Sigmoid colon (tissue), 7 donors: ENCODE measurements at places on chromosomes 1 and 21. TPM values are rescaled to one million over a fixed set of nuclear protein-coding genes. Genes with fewer than 3 reads are reported as not detected.

S100B gene
- total RNA-seq: 126 TPM

DNA sequence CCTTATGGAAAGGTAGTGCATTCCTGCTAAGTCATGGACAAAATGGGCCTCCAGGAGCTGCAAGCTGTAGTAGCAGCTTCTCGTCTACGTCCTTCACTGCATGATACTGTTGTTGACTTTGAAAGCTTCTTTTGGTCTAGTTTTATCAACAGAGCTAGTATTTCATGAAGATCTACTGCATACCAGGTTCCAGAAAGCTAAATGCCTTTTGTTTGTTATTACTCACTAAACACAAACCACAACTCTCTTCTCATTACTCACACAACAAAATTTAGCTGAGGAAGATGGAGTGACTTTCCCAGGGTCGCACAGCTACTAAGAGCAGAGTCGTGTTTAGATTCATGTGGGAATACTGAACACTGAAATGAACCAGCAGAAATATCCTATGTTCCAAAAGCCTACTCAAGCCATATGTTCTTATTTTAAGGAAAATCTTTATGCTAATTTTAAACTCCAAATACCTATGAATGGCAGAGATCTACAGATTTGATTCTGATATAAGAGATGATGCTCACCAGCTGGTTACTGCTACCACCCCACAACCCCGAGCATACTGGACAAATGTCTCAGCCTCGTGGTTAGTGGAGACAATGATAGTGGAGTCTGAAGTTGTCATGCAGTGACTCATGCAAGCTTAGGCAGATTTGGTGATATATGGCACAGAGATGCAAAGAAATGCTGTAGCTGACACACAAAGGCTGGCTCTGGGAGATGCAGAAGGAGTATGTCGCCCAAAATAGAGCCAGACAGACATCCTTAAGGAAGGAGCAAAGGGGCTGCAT, 20.6 kb downstream of the PGBD2 start:
- no peak for DNase-seq

- DNase-seq: no peak
These were observed 42.9 kb upstream of the ID3 start for GRCh38 chr1:23601968-23602876.

- DNase-seq: peak; percentile 39
These were observed 7.4 kb downstream of the GPR25 start for GRCh38 chr1:200880212-200880611.

EPHB2 gene
- 4.4 TPM for total RNA-seq

SPRR2A gene
- total RNA-seq: not detected

- DNase-seq: no peak
These were observed 143.2 kb downstream of the KCTD3 start for GRCh38 chr1:215710036-215710898.

LAX1 gene
- total RNA-seq: 1.1 TPM

DNA sequence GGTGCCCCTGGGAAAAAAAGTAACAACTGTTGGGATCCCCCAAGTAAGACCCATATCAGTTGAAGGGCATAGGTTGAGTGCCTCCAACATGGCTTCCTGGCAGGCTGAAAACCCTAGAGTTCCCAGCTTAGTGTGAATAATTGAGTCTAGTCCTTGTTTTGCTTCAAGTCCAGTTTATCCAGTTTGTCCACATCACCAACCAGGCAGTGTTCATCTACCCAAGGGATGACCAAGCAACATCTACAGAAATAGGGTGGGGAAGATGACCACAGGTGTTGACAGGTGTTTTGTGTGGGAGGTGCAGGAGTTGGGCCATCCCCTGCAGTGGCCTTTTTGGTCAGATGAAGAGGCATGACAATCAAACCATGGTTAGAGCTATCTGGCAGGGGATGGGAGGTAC, 54.3 kb upstream of the ERO1B start:
- DNase-seq: no peak

GBP5 gene
- 0.83 TPM for total RNA-seq

FCGR3B gene
- 4.3 TPM for total RNA-seq

- DNase-seq: no peak
These were observed 675.1 kb upstream of the CXADR start for GRCh38 chr21:16837721-16838120.
